ENCODE measurements at places on chromosomes 6 and 20. TPM values are rescaled to one million over a fixed set of nuclear protein-coding genes. Genes with fewer than 3 reads are reported as not detected.

Gene TMEM217
- total RNA-seq = 0.73 TPM

GRCh38 chr6:145962581-145962980 is 1.6 kb downstream of the SHPRH start:
- DNase-seq = no peak

- no peak for DNase-seq
Measured at GRCh38 chr6:84779380-84779779, 15.0 kb upstream of the TBX18 start.

GRCh38 chr6:140176306-140176705 is 801.9 kb upstream of the CITED2 start:
- no peak for DNase-seq

DNA sequence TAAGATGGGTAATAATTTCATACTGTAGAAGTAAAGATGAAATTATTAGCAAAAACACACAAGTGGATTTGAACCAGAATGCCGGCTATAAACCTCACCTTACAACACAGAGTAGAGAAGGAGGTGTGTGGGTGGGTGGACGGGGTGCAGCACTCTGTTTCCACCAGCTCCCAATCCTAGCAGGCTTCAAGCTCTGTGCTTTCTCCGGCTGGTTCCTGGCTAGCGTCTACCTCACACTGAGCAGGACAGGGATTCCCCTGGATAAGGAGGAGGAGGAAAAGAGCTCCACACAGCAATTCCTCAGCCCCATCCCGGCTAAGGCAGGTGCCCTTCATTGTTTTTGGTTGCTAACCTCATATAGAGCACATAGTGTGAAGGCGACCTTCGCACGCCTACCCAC is 453.3 kb downstream of the C6orf118 start:
- no peak for DNase-seq

- no peak for DNase-seq
Measured at GRCh38 chr6:105594821-105595220, 191.9 kb upstream of the PREP start.

All from SJCRH30 (cell line).